Stimulated activated CD8-positive, alpha-beta memory T cell treated with anti-CD3 and anti-CD28 coated beads, Interleukin-12 subunit alpha, Interleukin-12 subunit beta, amount 100 ng/mL, for 1 hour (primary cell): ENCODE measurements at places on chromosomes 16 and 17.

DNA sequence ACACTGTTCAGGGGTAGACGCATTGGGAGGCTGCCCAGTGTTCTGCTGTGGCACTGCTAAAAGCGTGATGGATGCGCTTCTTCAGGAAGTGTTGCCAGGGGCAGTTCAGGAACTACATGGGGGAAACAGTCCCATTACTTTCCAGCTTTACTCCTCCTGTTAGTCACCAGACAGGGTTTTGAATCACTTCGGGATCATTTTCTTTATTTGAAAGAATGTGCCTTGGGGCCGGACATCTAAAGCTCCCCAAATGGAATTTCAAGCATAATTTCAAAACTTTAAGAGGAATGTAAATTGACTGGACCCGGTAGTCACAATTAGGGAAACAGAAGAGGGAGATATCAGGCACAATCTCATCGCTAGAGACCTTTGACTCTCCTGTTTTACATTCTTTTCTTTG lies 1.3 kb upstream of the KRTAP2-1 start:
- no peak for DNase-seq

- no peak for DNase-seq
Measured at GRCh38 chr17:60381958-60382357, 10.0 kb downstream of the USP32 start.

DNA sequence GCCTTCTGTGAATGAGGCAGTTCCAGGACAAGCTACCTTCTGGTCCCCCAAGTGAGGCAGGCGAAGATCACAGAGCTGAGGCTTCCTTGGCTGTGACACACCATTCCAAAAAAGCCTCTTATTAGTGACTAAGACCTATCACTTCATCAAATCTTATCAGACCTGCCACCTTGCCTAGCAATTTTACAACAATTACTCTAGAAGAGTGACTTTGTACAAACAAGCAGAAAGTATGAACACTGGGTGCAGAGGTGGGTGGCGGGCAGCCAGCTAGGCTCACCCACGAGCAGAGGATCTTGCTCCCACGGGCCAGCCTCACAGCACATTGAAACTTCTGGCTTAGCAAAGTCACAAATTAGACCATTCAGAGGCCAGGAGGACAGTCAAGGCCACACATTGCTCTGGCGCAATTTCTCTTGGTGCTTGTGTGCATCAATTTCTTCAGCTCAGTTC lies 2.2 kb upstream of the ICAM2 start:
- no peak for DNase-seq

- DNase-seq = no peak
Measured at GRCh38 chr17:45296003-45296832, 20.6 kb downstream of the MAP3K14 start.

- no peak for DNase-seq
Measured at GRCh38 chr16:78647019-78647418, 547.6 kb downstream of the WWOX start.

- DNase-seq = no peak
Measured at GRCh38 chr16:88524274-88524972, 45.8 kb upstream of the ZC3H18 start.

DNA sequence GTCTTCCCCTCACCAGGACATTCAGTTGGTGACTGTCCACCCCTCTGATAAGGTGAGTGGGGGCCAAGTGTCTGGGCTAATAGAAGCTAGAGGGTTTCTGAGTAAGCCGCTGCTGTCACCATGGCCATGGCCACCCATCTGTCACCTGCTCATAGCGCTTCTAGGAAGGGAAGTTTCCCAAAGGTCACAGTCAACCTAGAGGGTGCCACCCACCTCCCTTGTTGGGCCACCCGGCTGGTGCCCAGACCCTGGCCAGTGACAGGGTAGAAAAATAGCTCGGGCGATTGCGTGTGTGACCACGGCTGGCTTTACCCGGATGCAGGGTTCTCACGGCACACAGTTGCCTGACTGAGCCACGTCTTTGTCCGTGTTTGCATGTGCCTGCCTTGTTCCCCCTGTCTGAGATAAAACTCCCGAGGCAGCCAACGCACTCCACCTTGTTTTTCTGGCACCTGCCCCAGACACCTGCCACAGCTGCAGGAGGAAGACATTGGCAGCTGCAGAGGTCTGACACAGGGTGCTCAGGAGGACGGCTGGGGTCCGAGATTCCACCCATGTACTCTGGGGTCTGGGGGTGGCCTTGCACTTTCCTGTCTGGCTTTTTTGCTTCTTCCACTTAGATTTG lies 809 bp downstream of the PIRT start:
- DNase-seq = no peak

DNA sequence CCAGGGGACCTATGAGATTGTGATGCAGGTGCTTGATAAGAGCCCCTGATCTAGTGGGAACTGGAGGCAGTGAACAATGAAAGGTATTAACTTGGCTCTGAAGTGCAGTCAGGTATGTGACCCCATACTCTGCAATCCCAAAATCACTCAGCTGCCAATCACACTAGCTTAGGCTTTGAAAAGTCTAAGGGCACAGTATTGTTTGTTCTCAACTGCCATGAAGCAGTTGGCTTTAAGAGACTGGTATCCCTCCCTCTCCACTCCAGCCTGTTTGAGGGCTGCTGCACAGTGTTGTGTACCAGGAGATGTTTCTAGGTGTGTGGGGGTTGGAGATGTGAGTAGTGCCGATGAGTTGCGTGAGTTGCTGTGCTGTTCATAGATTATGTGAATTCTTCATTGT lies 2.4 kb downstream of the YPEL2 start:
- no peak for DNase-seq

- no peak for DNase-seq
Measured at GRCh38 chr16:14629612-14629918, 495 bp downstream of the PARN start.

DNA sequence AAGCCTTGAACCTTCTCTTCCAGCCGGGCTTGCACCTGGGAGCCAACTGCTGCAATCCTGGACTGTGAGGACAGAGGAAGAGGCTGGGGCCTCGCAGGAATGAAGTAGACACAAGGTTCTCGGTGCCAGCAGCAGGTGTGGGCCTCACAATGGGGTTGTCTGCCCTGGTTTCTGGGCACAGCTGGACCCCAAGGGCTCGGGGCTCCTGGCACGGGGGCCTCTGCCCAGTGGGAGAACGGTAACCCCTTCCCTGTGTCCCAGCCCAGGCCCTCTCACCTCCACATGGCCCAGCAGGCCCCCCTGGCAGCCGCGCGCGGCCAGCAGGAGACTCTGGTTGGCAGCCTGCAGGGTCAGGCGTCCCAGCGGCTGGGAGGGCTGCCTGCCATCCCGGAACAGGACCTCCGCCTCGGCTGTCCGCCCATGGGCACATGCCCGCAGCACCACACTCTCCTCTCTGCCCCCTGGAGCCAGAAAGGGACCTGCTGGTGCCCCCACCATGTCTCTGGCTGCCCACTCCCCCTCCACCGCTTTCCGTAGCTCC lies 46.9 kb downstream of the RMI2 start:
- DNase-seq = no peak

GRCh38 chr16:66342294-66342900 lies 24.1 kb upstream of the CDH5 start:
- DNase-seq = no peak

GRCh38 chr17:43988301-43988700 lies 16.1 kb upstream of the NAGS start:
- no peak for DNase-seq

DNA sequence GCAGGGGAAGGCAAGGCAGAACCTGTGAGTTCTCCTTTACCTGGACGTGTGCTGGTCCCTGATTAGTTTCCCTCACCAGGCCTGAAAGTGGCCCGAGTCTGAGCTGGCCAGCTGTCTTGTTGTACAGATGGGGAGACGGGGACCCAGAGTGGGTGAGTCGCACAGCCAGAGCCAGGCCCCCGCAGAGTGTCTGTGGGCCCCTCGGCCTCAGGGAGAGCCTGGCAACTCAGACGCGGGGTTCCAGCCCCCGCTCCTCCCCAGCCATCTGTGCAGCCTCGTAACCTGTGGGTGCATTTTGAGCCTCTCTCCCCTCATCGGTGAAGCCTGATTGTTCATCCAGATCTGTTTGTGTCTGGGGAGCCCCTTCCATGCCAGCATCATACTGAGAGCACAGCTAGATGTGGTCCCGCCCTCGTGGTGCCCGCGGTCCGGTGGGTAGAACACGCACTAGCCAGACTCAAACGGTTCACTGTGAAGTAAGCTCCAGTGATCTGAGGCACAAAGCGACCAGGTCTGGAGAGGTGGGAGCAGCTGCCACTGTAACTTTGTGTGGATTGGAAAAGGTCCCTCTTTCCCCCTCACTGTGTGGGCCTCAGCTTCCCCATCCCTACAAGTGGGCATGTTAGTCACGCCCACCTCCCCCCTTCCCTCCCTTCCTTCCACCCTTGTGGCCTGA lies 6.0 kb upstream of the NDRG4 start:
- DNase-seq = no peak

- no peak for DNase-seq
Measured at GRCh38 chr17:74527081-74527480, 4.2 kb downstream of the CD300LB start.
